ENCODE measurements at places on chromosomes 2 and 18.

DNA sequence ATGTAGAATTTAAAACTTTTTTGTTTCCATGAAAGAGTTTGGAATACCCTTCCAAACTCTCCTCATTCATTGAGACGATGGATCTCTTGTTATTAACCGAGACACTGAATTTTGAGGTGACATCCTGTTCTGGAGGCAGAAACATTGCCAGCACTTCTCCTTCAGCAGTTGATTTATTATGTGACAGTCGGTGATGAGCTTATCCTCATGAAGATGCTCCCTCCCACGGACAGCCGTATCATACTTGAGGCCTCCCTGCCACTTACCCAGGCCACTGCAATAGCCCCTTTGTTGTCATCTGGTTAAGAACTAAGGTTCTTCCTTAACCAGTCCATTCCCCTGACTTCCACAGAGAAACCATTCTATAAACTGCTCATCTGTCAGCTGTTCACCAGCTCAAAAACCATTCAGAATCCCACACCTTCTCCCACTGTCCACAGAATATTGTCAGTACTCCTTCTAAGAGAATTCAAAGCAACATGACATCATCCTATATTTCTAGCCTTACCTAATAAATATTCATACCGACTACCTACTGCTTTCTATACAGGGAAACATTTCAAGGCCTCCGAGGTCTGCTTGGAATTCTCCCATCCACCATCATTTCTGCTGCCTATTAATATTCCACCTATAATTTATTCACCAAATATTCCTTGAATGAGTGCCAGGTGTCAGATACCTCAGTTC lies 139.0 kb upstream of the TRIB2 start:
- no peak for DNase-seq

- DNase-seq = no peak
Observed at GRCh38 chr18:58224425-58224750, 180.4 kb downstream of the NEDD4L start.

DNA sequence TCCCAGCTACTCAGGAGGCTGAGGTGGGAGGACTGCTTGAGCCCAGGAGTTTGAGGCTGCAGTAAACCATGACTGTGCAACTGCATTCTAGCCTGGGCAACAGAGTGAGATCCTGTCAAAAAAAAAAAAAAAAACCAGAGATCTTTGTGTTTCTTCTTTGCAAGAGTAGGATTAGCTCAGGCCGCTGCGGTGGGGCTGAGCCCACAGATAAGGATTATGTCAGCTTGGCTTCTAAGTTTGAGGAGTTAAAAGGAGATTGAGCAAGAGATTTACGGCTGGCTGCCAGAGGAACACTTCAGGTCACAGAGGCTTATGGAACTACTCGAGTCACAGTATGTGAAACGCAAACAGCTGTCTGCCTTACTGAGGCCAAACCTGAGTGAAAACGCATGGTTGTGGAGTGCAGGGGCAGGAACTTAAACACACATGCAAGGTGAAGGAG lies 146.7 kb upstream of the L3MBTL4 start:
- no peak for DNase-seq

GRCh38 chr2:19667085-19667484 lies 234.7 kb downstream of the TTC32 start:
- DNase-seq = no peak

Data from activated CD8-positive, alpha-beta T cell treated with anti-CD3 and anti-CD28 coated beads for 36 hours (primary cell).